ENCODE measurements at places on chromosomes 5 and 9.

DNA sequence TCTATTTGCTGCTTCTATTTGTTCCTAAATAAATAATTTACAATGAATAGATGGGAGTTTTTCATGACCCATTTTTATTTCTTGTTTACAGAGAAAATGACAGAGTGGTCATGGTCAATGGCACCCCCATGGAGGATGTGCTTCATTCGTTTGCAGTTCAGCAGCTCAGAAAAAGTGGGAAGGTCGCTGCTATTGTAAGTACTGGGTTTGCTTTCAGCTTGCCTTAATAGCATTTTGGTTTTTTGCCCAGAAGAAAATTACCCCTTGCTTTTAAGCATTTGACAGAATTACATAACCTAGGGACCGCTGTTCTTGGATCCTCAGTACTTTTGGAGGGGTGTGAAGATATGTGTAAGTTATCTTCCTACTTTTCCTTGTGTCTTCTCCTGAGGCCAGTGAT is 44.1 kb downstream of the TJP2 start:
- DNase-seq: no peak

DNA sequence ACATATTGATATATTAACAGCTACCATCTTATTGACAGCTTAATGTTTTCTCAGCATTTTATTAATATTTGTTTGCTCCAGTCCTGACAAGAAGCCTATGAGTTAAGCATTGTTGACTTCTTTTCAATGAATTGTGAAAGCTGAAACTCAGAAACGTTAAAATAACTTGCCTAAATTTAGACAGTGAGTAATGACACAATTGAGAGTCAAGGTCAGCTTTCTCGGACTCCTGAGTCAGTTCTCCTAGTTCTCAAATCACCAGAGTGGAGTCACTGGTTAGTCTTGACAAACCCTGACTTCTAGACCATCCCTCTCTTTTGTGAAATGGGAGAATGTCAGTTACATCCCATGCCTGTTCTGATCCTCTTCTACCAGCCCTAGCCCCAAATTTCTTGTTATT is 222.7 kb upstream of the ACO1 start:
- no peak for DNase-seq

GRCh38 chr9:1002678-1003077 is 26.2 kb downstream of the DMRT3 start:
- DNase-seq: no peak

- DNase-seq: no peak
Measured at GRCh38 chr5:9622971-9623421, 7.2 kb downstream of the TAS2R1 start.

- DNase-seq: peak; percentile 28
Measured at GRCh38 chr9:98807814-98808195, 335 bp downstream of the GALNT12 start.

- peak; percentile 52 for DNase-seq
Measured at GRCh38 chr5:67160985-67161384, 35.6 kb downstream of the CD180 start.

- DNase-seq: peak; percentile 72
Measured at GRCh38 chr5:109656829-109657228, 32.9 kb upstream of the MAN2A1 start.

GRCh38 chr5:126122942-126123341 is 300.3 kb upstream of the GRAMD2B start:
- DNase-seq: no peak

- DNase-seq: peak; percentile 22
Measured at GRCh38 chr5:64147849-64148441, 17.7 kb upstream of the RNF180 start.

GRCh38 chr5:84783003-84783402 is 398.3 kb upstream of the EDIL3 start:
- no peak for DNase-seq

DNA sequence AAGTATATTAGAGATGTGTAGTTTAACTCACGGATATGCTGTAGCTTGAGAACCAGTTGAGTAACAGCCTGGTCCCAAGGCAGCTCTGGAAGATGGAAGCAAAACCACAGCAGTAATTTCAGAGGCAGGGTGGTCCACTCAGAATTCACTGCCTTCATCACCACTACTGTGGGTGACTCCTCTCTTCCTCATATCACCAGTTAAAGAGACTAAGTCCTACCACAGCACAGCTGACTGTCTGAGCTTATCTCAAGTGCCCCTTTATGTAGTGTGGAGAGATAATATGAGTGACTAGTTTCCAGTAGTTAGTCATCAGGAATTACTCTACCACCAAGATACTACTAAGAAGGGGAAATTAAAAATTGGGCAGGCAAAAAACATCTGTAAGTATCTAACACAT is 1571.2 kb upstream of the C9orf72 start:
- no peak for DNase-seq

- DNase-seq: no peak
Measured at GRCh38 chr5:53785924-53786323, 225.5 kb downstream of the NDUFS4 start.

GRCh38 chr5:75202935-75203334 is 33.7 kb downstream of the ANKRD31 start:
- DNase-seq: no peak

- DNase-seq: no peak
Measured at GRCh38 chr9:87606841-87607521, 109.3 kb downstream of the DAPK1 start.

DNA sequence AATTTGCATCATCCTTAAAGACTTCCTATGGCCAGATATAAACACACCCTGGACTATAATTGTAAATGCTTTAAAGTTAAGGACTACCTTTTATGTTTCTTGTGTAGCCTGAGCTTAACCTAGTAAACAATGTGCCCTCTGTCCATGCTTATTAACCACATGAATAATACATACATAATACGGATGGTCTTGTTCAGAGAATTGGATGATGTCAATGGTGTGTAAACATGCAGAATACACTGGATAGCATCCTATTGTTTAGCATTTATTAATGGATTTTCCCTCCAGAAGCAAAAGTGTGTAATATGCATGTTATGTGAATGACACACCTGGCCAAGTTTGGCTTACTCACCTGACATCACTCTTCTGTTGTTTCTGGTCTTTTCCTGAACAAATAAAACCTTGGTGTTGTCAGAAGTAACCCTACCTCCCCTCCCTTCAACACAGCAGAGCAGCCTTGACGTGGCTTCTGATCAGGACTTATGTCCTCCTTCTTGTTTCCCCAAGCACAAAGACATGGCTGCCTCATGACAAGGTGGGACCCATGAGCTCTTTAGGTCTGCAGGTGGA is 517.9 kb downstream of the MTRR start:
- no peak for DNase-seq

DNA sequence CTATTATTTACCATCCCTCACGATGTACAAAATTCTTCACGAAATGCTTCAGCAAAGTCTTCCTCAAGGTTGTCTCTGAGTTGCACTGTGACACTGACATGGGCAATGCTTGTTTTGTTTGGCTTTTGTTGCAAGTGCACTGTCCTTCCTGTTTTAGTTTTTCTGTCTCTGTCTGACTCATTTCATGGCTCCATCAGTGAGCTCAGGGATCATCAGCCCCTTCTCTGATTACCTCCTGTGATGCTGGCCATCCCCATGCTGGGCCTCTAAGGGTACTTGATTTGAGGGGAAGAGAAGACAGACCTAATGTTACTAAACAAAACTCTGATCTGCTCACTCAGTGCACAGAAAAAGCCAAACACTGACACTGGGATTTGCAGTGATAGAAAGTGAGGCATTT is 37.6 kb upstream of the STX17 start:
- peak; percentile 71 for DNase-seq

DNA sequence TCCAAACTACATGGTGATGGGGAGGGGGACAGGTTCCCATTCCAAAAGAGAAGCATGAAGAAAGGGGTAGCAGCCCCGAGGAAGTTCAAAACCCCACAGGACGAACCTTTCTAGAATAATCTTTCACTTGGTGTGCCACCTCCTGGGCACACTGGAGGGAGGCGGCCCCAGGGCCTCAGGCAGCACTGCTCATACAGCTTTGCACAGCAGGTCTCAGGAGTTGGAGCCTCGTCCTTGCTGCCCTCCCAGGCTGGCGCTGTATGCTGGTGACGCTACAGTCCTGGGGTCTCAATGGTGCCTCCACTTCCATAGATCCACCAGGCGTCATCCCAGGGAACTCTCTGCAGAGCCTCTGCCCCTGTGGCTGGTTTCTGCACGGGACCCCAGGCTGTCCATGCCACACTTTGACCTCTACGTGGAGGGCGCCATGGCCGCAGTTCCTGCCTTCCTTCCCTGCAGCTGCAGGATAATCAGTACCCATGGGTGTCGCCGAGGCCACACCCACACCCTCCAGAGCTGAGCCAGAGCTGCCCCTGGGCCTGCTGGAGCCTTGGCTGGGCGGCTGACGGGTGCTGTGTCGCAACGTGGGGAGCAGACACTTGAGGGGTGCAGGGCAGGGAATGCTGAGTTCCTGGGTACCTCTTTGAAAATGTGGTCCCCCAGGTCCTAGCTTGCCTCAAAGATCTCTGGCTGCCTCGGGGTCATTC is 95.3 kb downstream of the COL5A1 start:
- no peak for DNase-seq

GRCh38 chr9:110257097-110257841 is 962 bp upstream of the TXN start:
- peak; percentile 34 for DNase-seq

DNA sequence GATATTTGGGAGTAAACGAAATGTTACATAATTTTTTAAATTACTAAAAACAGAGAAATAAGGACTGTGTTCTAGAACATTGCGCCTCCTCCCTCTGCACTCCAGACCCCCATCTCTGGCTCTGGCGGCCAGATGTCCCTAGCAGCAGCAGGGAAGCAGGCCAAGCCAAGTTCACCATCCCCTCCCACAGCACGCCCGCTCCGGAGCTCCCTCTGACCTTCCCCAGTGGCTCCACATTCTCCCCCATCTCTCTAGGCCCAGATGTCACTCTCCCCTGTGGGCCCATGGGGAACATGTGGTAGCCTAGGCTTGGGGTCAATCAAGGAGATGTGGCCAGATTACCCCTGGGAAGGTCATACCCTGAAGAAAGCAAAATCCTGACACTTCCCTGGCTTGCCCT is 6.3 kb upstream of the WNK2 start:
- no peak for DNase-seq

DNA sequence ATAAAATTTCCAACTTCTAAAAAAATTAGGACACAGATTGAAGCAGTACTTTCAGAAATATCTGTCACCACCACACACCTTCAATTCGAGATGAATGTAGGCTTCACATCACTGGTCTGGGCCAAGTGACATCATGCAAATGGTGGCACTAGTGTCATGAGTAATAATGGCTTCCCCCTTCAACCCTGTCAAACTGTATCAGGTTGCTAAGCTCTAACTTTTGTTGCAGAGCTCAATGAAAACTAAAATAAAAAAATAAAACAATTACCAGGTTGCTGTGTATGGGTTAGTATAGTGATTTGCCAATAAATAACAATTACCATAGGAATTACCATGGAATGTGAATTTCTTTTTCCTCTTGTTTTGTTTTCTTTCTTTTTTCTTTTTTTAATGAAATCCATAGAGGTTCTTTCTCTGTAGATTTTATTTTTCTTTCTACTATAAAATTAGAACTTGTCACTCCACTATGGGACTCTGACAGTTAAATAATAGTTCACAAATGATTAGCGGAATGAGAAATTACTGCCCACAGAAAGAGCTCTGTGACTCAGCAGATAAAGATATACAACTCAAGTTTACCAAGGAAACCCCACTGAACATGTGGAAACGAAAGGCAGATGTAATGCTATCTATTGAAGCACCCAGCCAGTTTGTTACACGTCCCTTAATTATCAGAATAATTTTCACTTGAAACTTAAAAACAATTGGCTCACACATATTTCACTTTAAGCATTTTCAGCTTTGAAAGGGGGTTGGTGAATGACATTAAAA is 783.8 kb upstream of the WWC1 start:
- DNase-seq: no peak

DNA sequence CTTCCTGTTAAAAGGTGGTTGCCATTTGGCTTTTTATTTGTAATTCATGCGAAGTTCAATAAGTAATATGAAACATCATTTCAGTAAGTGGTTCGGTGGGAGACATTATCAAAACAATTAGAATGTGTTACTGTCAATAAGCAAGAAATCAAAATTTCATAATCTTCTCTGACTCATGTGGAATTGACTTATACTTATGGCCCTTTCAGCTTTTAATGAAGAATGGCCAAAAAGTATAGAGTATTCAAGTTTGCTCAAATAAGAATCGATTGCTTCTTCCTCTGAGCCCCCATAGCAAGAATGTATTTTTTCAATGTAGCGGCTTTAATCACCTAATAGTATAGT is 174.5 kb downstream of the AOPEP start:
- no peak for DNase-seq

- DNase-seq: peak; percentile 40
Measured at GRCh38 chr9:136808075-136808805, 492 bp downstream of the RABL6 start.

GRCh38 chr5:76372323-76373054 is 30.6 kb upstream of the IQGAP2 start:
- DNase-seq: no peak

DNA sequence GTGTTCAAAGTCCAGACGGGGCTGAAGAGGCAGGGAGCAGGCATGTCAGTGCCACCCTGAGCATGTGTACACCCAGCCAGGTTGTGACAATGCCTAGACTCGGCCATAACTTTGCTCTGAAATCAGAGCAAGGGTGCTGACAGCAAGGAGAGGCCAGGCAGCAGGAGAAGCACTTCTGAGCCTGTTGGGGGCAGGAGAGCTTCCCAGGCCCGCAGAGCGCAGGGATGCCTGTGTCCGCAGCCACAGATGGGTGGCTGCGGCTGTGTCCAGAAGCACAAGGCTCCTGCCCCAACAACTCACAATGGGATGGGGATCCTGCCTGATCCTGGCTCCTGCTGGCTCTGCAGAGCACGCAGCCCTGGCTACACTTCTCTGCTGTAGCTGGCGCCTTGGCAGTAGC is 373.9 kb downstream of the CHSY3 start:
- DNase-seq: no peak

DNA sequence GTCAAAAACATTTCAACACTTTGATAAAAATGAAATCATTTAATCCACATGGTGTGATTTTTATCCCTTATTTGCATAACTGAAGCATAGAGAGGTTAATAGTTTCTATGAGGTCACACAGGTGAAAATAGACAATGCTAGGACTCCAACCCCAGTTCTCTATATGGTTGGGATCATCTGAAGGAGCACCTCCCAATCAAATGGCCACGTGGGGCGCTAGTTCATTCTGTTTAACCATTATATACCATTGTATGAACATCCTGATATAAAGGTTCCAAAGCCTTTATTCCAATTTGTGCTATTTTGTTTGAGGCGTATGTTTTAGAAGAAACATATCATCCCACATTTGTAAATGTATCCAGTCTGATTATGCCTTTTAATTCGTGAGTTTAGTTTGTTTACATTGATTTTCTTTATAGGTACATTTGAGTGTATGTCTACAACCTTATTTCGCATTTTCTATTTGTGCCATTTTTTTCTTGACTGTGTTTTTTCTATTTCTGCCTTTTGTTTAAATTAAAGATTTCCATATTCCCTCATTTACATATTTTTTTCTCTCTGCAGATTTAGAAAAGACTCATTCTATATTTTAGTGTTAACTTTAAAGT is 1092.0 kb downstream of the MAT2B start:
- no peak for DNase-seq

DNA sequence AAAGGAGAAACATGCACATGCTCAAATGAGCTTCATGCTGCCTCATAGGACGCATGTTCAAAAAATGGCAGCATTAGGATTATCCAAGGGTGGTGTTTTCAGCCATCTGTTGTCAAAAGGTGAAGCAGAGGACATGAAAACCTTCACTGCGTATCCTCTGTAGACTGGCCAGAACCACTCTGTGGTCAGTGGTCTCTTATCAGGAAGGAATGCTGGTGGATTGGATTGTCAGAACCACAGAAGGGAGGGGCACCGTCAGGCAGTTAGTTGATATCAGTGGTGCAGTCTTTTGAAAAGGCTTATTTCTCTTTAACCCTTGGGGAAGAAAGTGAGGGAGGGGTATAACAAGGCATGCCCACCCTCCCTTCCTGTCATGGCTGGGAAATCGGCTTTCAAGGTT is 100.1 kb downstream of the FBXL7 start:
- no peak for DNase-seq

All from activated CD4-positive, alpha-beta T cell treated with anti-CD3 and anti-CD28 coated beads, Interleukin-2, Interleukin-6, amounts not matched to agents 100 ng/mL and 50 ng/mL, durations not matched to agents 16 hours and 8 hours (primary cell).